ENCODE measurements at places on chromosomes 4 and X. TPM values are rescaled to one million over a fixed set of nuclear protein-coding genes. Genes with fewer than 3 reads are reported as not detected.

DNA sequence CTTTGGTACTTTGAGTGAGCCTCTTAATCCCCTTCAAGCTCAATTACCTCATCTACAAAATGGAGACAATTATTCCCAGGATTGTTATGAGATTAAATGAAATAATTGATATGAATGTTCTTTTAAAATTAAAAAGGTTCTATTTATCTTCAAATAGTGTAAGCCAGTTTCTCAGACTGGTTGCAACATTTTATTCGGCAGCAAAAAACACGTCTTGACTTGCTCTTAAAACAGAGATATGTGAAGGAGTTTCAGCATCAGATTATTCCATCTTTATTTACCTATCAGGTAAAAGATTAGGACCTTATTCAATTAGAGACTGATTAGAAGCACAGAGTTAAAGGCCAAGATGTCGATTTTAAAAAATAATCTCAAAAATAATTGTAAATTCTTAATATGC is 10.5 kb downstream of the NDNF start:
- DNase-seq, result no peak

The NPNT gene
- 40.6 TPM for total RNA-seq

- no peak for DNase-seq
Observed at GRCh38 chrX:45743081-45743533, 542.4 kb upstream of the DIPK2B start.

- no peak for DNase-seq
Observed at GRCh38 chr4:10320130-10320529, 137.1 kb downstream of the ZNF518B start.

The RTL5 gene
- total RNA-seq, result 4.1 TPM

DNA sequence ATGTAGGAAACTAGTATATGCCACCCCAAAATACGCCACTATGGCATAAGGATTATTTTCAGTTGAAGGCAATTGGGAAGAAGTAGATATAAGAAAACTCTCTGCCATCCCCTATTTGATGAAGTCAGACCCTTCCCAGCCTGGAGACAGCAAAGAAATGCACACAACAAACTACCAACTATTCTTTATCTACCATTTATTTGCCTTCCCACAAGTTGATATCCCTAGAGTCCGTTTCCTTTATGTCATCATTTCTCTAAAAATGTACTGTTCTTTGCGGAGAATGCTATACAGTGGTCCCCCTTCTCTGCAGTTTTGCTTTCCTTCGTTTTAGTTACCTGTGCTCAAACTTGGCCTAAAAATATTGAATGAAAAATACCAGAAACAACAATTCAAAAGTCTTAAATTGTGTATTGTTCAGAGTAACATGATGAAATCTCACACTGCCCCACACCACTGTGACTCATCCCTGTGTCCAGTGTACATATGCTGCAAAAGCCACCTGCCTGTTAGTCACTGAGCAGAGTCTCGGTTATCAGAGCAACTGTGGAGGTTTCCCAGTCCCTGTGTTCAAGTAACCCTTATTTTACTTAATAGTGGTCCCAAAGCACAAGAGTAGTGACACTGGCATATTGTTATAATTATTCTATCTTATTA is 152.3 kb downstream of the WDFY3 start:
- peak; percentile 29 for DNase-seq

The EDA2R gene
- total RNA-seq, result 1.0 TPM

The VEGFD gene
- 1.1 TPM for total RNA-seq

The ANKRD37 gene
- 14.0 TPM for total RNA-seq

DNA sequence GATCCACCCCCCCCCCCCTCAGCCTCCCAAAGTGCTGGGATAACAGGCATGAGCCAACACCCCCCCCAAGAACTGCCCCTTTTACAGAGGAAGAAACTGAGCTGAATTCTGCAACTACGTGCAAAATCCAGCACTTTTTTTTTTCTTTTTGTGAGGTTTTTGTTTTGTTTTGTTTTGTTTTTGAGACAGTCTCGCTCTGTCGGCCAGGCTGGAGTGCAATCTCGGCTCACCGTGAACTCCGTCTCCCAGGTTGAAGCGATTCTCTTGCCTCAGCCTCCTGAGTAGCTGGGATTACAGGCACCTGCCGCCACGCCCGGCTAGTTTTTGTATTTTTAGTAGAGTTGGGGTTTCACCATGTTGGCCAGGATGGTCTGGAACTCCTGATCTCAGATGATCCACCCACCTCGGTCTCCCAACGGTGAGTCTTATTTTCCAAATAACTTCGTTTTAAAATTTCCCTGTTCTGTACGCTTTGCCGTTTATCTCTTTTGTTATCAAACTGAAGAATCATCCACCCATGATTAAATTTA is 4.9 kb downstream of the CRLF2 start:
- no peak for DNase-seq

- DNase-seq, result no peak
Observed at GRCh38 chrX:138858438-138858837, 146.9 kb upstream of the FGF13 start.

- peak; percentile 21 for DNase-seq
Observed at GRCh38 chr4:2042204-2042946, 16.8 kb upstream of the NAT8L start.

DNA sequence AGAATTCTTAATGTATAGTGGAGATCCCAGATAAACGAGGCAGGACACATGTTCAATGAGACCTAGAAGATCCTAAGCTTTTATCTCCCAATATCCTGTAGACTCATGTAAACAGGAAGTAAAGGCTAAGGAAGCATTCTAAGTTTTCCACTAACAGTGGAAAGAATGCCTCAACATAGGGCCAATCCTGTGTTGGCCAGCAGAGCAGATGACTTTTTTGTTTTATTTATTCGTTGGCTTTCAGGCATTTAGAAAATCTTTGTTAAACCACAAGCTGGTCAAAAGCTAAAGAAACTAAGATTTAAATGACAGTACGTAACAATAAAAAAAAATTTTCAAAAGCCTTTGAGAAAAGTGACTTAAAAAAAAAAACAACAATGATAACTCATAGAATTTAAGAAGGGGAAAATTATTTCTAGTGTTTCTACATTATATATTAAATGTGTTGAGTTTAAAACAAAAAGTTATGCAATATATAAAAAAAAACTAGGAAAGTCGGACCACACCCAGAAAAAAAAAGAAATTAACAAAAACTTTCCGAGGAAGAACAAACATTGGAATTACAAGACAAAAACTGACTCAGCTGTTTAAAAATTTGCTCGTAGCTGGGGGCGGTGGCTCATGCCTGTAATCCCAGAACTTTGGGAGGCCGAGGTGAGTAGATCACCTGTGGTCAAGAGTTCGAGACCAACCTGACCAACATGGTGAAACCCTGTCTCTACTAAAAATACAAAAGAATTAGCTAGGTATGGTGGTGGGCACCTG is 759.3 kb downstream of the FSTL5 start:
- no peak for DNase-seq

DNA sequence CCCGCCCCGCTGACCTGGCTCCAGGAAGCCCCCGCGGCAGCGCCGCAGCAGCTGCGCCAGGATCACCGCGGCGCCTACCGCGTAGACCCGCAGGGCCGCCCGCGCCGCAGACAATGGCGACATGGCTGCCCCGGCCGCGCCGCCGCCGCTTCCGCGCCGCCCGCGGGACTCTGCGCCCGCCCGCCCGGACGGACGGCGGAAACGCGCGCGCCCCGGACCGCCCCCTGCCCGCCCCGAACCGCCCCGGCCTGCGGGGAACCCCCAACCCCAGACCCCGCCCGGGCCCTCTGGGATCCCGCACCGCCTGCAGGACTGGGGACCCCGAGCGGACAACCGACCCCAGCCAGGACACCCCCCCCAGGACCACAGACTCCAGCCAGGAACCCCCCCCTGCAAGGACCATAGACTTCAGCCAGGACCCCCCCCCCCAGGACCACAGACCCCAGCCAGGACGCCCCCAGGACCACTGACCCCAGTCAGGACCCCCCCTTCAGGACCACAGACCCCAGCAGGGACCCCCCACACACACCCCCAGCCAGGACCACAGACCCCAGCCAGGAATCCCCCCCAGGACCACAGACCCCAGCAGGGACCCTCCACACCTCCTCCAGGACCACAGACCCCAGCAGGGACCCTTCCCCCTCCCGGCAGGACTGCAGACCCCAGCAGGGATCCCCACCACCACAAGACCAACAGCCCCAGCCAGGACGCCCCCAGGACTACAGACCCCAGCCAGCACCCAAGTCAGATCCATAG is at the start of the genes DHRSX and ZBED1:
DHRSX (minus strand) TSS at position 174 of the 756 bp plus-strand sequence; CDS start at position 123, 51 bp downstream.
ZBED1 (minus strand) TSS at position 174 of the 756 bp plus-strand sequence. CDS start 10,257 bp downstream, outside the sequence.
- DNase-seq, result no peak

The POU3F4 gene
- not detected for total RNA-seq

The ADRA2C gene
- 3.2 TPM for total RNA-seq

Measured in omental fat pad (tissue), 4 donors.